ENCODE measurements at places on chromosomes 12 and 14. TPM values are rescaled to one million over a fixed set of nuclear protein-coding genes. Genes with fewer than 3 reads are reported as not detected.

DNA sequence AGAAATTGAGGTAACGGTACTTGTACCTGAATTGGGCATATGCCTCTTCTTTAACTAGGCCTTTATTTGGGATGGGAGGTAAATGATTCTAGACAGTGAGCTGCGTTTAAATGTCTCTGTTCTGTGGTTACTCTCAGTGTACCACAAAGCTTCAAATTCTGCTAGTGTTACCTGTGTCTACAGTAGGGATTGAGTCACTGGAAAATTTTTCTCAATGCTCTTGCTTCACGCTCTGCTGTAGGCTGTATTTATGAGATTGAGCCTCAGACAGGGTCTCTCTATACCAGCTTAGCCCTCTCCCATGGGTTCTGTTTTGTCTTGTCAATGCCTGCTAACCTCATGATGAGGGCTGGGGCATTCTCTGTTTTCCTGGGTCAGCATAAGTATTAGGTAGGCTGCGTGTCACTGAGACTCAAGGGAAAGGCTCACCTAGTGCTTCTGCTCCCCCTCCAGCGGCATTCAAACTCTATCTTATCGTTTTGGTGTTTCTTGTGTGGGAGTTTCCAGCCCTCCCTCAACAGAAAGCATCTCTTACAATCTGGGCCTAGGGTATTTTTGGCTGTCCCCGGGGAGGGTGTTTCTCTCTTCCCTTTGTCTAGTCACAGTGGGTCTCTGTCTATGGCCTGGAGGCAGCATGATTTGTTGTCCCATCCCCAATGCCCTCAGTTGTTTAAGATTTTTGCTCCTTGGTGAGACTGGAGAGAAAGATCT is 285.8 kb downstream of the ADGRD1 start:
- no peak for DNase-seq

GRCh38 chr14:100988956-100989355 is 85.4 kb upstream of the RTL1 start:
- no peak for DNase-seq

DNA sequence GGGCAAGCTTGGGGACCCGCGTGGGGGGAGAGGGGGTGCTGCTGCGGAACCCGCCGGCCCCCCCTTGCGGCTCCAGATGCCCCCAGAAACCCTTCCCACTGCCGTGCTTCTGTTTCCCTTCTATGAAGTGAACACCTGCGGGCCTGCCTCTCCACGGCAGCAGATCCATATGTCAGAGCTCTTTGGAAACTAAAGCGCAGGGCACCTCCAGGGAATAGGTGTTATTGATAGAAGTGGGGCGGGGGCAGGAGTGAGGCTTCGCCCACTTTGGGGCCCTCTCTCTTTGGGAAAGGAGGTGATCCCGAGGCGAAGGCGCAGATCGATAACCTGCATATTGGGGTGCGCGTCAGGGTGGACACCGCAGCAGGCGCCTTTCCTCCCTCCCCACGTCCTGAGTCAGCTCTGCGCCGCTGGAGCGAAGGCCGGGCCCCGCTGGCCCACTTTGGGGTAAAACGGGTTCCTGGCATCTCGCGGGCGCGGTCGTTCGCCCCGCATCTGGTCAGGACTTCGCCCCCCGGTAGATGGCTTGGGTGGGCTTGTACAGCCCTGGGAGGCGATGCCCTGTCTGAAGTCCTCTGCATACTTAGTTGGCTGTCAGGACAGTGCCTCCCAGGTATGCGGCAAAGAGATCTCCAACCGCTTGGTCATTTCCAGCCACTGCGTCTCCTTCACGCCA is 524 bp downstream of the KMT5A start:
- no peak for DNase-seq

RTL1 gene
- total RNA-seq: not detected

All from Right ventricle myocardium superior (tissue), 1 donor.